ENCODE measurements at places on chromosomes 12 and 14.

GRCh38 chr14:100708425-100709288 is 18.0 kb upstream of the DLK1 start:
- no peak for DNase-seq

- DNase-seq = no peak
These were observed 216.5 kb downstream of the PHLDA1 start for GRCh38 chr12:75814851-75815754.

DNA sequence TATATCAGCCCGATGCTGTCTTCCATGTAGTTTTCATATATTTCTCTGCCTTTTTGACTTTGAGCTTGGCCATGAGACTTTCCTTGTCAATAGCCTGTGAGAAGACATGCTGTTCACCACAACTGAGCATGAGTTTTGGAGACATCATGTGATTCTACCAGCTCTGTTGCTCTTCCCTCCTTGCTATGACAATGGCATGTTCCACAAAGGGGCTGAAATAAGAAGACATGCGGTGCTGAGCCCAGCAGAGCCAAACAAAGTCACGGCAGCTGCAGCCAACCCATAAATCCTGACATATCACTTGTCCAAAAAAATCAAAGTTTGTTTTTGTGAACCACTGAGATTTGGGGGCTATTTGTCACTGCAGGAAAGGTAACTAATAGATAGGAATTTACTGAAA is 343.4 kb upstream of the KITLG start:
- DNase-seq = no peak

DNA sequence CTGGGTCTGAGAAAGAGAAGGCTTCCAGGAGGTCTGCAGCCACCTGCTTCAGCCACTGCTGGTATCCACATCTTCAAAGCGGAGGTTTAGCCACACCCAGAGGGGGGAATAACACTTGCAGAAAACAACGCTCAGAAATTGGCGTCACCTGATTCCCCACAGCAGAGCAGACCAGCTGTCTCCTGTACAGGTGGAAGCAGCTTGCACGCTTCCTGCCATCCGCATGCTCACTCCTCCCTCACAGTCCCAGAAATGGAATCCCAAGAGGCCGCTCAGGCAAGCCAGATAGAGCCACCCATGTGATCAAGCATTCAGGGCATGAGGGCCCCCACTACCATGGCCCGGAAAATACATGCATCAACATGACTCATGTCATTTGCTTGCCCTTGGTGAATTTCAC is 112.2 kb upstream of the DIO3 start:
- DNase-seq = no peak

DNA sequence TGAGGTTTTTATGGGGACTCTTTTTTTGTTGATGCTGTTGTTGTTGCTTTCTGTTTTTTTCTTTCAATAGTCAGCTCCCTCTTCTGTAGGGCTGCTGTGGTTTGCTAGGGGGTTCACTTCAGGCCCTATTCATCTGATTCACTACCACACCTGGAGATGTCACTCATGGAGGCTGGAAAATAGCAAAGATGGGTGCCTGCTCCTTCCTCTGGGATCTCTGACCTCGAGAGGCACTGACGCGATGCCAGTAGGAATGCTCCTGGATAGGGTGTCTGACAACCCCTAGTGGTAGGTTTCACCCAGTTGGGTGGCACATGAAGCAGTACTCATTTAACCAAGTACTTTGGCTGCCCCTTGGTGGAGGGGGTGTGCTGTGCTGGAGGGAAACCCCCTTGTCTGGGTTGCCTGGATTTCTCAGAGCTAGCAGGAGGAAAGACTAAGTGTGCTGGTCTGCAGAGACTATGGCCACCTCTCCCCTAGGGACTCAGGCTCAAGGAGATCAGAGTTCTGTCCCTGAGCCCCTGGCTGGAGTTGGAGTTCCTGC is 745.5 kb downstream of the TMTC2 start:
- no peak for DNase-seq

DNA sequence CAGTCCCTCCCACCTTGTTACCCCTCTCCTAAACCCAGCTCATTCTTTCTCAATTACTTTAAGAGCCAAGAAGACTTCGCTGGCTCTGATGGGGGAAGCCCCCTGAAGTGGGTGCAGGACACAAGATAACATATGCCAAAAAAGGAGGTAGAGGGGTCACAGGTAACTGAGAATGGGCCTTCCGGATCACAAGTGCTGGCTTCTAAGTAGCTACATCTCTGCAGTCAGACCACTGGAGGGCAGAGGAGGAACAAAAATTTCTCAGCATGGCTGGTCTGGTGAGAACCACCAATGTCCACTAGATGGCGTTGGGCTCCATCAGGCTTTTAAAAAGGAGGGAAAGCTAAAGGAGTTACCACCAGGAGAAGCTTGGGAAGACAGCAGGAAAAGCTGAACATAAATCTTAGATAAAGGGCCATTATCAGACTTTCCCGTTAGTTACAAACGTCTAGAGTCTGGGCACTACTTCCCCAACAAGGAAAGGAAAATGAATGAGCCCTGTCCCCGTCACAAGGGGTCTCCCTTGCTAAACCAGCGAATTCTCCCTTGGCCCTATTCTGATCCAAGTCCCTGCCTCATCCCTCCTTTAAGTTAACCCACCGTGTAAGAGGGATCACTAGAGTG is 11.6 kb upstream of the CDH24 start:
- peak; percentile 41 for DNase-seq

GRCh38 chr14:101074196-101075024 is 170.9 kb upstream of the RTL1 start:
- no peak for DNase-seq

- no peak for DNase-seq
These were observed 57.1 kb downstream of the ATP2A2 start for GRCh38 chr12:110337912-110338710.

- no peak for DNase-seq
These were observed 93.9 kb downstream of the DNAI7 start for GRCh38 chr12:25101092-25101445.

- no peak for DNase-seq
These were observed 1.3 kb downstream of the TEAD4 start for GRCh38 chr12:2960390-2960956.

DNA sequence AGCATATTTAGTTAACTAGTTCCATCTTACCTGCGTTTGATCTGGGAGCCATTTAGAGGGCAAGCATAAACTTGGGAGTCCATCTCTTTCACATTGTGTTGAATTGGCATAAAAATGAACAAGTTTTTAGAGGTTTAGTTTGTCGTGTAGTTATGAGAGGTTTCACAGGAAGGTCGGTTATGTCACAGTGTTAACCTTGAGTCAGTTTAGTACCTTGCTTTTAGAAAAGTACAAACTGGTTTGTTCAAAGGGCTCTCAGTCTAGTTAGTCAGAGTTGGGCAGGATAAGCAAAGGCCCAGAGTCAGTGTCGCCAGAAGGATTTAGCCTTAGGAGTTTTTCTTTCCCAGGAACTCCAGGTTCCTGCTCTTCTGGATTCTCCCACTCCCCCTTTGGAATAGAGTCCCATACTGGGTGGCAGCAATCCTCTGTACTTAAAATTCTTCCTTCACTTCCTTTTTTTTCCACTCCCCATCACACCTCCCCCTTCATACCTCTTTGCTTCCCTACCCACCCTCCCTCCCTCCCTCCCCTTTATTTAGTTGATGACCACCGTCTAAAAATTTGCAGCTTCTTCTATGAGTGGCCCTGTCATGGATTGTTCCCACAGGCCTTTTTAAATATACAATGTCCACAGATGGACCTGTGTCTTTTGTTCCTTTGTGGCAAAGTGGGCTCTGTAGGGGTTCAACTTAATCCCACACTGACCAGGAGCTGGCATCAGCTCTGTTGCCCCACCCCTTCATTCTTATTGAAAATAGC is 12.1 kb downstream of the PCBP2 start:
- DNase-seq = no peak

DNA sequence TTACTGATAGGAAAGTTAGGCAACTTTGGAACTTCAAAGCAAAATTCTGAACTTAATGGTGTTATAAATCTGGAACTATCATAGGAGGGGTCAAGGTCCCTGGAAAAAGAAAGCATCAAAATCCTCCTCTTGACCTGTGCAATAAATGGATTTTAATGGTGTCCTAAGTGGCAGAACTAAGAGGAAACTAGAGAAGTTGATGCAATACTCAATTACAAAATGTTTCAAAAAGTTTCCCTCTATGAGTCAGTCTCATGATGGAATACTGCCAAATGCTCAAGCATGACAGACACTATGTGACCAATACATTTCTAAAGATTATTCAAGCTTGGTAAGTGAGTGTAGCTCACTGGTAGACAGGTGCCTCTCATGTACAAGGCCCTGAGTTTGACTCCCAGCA is 47.7 kb upstream of the ERGIC2 start:
- DNase-seq = no peak

- no peak for DNase-seq
These were observed 506.9 kb downstream of the FOXG1 start for GRCh38 chr14:29273513-29273912.

GRCh38 chr12:56206452-56207166 is 15.1 kb downstream of the RNF41 start:
- no peak for DNase-seq

GRCh38 chr12:78004249-78005093 is 173.8 kb downstream of the NAV3 start:
- no peak for DNase-seq

GRCh38 chr12:116759783-116760621 is 21.9 kb downstream of the RNFT2 start:
- DNase-seq = no peak

DNA sequence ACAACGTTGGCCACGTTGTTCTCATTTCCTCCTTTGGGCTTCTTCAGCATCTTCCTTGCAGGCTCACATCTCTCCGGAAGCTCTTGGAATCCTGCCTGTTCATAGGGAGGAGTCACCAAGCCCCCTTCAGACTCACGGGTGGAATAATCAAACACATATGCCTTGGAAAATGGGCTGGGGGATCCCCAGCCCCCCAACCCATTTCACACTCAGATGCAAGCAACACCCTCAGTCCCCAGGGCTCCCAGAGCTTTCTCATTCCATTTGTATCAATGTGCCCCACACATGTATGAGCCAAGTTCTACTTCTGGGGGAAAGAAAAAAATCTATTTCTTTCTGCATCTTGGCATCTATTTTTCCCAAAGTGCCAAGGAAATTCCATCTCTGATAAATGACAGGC is 33.1 kb downstream of the WSCD2 start:
- DNase-seq = no peak

- DNase-seq = no peak
These were observed 97.3 kb downstream of the ESR2 start for GRCh38 chr14:64196814-64197411.

GRCh38 chr14:102823546-102823945 is 46.3 kb downstream of the TRAF3 start:
- no peak for DNase-seq

GRCh38 chr12:55664826-55665225 is 28.1 kb downstream of the OR10P1 start:
- no peak for DNase-seq

GRCh38 chr12:125225641-125226040 is 160.4 kb downstream of the AACS start:
- no peak for DNase-seq

DNA sequence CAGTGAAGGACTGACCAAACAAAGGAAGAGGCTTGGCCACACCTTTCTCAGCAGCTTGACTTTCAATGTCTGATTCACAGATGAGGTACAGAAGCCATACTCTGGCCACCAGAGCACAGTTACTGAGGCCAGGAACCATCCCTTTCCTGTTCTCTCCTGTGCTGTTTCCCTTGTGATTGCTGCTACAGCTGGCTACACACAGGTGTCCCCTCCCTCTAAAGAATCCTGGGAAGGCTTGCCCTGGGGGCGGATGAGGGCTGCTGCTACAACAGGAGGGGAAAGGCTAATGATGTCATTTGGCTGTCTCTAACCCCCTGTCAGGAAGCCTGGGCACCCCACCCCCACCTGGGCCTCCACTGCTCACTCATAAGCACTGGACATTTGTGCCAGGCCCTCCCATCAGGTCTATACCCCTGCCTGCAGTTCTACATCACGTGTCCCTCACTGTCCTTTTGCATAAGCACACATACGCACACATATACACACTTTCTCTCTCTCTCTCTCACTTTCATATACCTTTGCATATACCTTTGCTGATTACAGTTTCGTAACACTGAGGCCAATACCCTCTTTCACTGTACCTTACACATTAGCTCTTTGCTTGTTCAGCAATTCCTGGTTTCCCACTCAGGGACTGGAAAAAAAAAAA is 41.4 kb downstream of the PRPF40B start:
- DNase-seq = no peak

- DNase-seq = no peak
These were observed 229.4 kb downstream of the CHST11 start for GRCh38 chr12:104686196-104686595.

DNA sequence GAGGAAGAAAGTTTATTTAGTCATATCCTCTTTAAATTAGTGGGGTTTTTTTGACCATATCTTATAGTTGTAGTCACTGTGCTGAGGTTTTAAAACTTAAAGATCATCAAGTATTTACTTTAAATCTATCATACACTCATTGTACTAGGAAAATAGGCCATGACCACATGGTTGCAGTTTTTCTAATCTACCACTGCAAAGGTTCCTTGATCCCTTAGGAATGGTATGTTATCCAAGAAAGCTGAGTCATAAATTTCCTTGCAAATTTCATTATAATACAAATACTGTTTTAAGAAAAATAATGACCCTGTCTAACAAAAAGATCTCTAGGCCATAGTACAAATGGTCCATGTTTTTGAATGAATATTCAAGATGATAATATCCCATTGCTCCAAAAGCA is 74.7 kb downstream of the DBX2 start:
- no peak for DNase-seq

DNA sequence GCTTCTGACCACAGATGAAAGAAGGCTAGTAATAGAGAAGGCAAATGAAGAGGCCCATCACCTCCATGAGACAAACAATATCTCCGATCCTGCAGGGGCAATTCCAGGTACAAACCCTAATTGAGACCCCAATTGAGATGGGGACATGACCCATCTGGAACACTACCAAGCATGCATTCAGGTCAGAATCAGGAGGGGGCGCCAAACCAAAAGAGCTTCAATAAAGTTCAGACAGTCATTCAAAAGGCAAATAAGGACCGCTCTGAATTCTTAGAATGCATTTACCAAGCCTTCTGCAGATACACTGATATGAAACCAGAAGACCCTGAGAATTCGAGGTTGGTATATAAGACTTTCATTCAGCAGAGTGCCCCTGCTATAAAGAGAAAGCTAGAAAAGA is 10.2 kb upstream of the EDDM3B start:
- no peak for DNase-seq

DNA sequence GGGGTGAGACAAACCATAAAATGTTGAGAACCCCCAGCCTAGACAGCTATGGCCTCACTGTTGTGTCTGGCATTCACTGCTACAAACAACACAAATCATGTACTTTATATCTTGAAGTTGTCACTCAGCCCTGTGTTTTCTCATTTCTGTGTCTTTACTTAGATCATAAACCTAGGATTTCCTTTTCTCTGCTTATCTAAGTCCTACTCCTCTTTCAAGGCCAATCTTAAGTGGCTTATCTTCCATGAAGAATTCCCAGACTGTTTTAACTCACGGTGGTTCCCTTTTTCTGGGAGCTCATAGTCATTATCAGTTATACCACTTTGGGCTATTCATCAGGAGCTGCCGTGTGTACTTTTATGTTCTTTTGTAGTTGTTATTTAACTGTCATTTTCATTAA is 42.1 kb downstream of the FLRT2 start:
- no peak for DNase-seq

- DNase-seq = no peak
These were observed 119.0 kb upstream of the RASSF8 start for GRCh38 chr12:25839470-25839869.
